OCI-M1 (cell line): ENCODE measurements at places on chromosomes 1 and 21.

DNA sequence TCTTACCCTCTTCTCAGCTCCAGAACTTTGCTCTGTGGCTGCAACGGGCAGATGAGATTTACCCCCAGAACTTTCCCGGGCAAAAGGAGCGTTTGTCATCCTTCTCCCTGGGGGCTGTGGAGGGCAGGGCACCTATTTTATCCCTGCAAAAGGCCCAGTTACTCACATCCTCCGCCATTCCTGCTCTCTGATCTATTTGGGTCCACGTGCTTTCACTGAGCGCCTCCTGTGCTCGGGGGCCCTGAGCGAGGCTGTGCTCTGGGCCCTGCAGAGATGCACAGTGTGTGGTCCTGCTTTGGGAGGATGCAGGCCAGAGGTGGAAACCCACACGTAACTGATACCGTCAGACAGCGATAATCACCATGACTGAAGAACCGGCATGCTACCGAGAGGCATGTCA is 2.4 kb upstream of the CSMD2 start:
- DNase-seq = no peak

GRCh38 chr1:234731569-234732085 is 121.6 kb upstream of the IRF2BP2 start:
- DNase-seq = no peak

DNA sequence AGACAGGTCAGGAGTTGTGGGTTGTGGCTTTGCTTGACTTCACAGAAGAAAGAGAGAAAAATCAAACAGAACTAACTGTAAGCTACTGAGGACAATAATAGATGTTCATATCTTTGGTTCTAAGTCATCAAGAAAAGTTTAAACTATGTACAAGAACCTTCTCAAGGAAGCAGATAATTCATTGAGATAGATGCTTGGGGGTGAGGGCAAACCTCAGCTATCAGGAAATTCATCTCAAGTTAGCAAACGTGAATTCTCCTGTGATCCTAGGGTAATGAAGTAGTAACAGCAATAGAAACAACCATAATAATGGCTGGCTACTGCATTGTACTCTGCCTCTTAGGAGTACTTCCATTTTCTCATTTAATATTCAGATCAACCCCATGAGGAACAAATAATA is 506.2 kb downstream of the PLPP3 start:
- no peak for DNase-seq

DNA sequence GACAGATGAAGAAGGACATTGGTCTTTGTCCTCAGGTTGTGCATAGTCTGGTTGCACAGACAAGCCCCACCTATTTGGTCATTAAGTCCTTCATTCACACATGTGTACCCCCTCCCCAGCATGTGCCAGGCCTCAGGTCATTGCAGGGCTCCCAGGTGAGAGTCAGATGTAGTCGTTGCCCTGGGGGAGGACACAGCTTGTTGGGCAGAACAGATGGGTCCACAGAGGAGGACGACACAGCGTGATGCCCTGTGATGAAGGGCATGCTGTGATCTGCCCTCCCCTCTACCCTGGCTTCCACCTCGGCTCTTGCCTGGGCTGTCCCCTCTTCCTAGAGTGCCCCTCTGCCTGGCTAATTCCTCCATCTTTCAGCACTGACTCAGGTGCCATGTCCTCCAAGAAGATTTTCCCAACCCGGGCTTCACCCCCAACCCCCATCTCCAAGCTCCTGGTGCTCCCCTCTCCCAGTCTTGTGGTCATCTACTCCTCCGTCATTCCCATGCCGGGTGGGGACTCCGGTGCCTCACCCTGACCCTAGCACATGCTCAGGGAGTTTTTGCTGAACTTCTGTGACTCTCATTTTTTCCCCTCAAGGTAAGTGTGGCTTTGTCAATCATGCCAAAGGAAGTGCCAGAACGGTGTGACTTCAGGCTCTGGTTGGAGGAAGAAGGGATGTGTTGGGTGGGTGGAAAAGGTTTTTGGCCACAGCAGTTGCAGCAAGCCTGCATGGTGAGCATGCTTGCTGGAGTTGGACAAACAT is 220.5 kb downstream of the FOXD2 start:
- DNase-seq = no peak

DNA sequence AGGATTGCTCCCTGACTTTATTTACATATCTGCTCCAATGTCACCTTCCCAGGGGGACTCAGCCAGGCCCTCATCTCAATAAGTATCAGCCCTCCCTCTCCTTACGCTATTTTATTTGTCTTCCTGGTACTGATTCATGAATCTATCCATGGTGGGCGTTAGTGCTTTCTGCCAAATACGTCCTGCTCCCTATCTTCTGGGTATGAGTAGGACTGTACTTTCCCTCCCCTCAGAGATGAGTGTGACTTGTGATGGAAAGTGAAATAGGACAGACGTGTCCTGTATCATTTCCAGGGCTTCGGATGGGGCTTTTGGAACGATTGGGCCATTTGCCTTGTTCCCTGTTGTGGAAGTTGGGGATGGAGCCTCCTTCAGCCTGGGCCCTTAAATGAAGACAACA is 47.5 kb downstream of the FOXO6 start:
- no peak for DNase-seq

DNA sequence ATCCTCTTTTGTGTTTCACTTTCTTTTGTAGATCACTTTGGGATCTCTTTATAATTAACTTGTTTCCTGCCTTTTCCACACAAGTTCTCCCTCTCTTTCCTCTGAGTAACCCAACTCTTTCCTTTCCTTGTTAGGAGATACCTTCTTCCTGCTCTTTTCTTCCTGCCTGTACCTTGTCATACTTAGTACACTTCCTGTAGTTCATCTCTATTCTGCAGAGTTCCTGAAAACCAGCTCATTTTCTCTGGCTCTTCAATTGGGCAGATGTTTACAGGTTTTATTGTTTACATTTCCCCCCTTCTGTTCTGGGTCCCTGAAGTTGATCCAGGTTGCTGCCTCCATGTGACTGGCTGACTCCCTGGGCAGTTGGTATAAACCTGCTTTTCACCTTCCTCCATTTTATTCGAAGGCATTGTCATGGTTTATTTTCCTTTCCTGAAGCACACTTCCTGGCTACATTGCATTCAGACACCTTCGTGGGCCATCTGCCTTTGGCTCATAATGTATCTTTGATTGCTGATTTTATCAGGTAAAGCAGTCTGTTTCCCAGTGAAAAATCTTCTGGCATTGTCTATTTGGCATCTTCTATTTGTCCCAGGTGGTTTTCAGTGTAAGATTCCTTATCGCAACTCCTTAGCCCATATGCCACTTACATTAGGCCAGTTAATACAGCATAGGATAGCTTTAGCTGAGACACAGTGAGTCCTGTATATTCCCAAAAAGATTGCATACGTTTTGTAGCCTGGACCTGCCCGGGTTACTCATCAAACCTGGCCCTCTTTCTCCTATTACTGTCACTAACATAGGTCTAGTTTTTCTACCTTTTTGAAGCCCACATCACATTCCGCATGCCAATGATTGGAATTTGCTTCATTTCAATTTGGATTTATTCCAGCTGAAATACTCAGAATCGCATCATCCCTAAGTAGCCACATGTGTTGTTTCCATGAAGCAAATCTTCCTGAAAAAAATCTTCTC is 15.4 kb downstream of the CTH start:
- DNase-seq = no peak

DNA sequence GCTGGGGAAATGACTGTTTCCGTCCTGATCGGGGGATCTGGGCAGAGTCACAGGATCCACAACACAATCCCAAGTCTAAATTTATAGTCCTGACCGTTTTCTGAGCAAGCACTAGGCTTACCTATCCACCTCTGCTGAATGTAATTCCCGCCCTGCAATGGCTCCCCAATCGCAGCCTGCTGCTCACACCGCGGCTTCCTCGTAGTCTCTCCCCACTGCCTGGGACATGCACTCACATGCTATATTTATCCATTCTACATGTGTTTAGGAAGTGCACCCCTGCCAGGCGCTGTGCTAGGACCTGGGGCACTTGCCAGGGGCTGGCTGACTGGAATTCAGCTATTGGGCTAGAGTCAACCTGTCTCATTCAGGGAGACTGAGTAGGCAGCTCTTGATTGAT is 246.6 kb upstream of the CSF3R start:
- DNase-seq = no peak

DNA sequence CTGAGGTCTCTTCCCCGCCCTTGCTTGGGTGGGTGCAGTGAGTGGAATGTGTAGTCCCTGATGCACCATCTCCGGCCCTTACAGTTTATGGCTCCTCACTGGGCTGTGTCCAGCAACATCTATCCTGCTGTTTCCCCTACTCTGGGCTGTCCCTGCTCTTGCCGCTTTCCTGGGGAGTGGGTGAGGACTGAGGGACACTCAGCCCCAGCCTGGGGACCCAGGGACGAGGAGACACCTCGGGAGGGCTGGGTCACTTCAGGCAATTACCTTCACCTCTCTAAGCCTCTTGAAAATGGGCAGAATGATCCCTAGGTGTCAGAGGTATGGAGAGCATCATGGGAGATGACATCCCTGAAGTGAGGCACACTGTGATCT is 13.6 kb upstream of the LRP8 start:
- no peak for DNase-seq

DNA sequence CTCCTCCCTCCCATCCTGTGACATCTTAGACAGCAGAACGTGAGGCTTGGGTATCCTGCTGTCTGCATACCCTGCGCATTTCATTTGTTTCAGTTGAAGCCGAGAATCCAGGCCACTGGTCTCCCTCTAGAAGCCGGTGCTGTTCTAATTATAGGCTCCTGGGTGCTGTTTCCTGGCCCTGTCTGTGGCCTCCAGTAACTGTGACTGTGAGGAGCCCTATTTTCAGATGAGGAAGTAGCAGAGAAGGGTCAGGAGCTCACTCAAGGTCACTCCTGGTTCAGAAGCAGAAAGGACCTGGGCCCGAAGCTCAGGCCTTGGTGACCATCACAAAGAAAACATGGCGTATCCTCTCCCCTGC is 24.0 kb downstream of the COQ8A start:
- no peak for DNase-seq

GRCh38 chr1:239276051-239276450 is 110.3 kb upstream of the CHRM3 start:
- peak; percentile 73 for DNase-seq

GRCh38 chr1:47742890-47743760 is 254.1 kb downstream of the TRABD2B start:
- no peak for DNase-seq

- no peak for DNase-seq
Measured at GRCh38 chr1:189563784-189564183, 913.9 kb downstream of the BRINP3 start.

GRCh38 chr1:14190508-14190907 is 408.0 kb upstream of the KAZN start:
- DNase-seq = no peak

- no peak for DNase-seq
Measured at GRCh38 chr1:199549421-199549820, 478.1 kb upstream of the NR5A2 start.

DNA sequence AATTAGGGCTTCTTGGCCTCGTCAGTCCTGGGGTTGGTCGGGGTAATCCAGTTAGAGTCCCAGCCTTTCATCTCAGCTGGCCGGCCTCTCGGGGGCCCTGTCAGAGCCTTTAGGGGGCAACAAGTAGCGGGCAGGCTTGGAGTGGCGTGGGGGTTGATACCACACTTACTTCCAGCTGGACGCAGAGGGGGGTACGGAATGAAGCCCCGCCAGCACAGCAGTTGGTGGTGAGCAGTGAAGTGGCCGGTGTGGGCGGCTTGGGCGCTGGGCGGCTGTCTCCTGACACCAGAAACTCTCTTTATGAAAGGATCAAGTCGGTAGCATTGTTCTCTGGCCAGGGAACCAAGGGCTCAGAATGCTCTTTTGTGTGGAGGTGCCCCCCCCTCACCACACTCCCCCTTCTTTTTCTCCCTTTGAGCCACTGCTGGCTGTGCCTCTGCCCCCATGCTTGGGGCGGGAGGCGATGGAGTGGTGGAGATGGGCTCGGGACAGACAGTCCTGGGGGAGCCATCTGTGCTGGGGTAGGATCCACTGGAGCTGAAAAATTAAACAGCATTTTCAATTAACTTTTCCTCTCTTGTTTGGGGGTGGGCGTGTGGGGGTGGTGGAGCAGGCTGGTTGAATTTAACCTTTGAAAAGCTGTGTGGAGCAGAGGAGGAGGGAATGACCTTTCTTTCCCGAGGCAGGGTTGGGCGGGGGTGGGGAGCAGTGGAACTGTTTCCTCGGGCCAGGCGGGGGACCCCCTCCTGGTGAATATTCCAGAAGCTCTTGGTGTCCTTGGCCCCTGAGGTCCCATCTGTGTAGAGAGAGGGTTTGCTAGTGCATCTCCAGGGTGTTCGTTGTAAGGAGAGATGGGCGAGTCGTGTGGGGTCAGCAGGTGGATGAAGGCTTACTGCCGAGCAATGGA is 102.7 kb downstream of the RNF220 start:
- no peak for DNase-seq

DNA sequence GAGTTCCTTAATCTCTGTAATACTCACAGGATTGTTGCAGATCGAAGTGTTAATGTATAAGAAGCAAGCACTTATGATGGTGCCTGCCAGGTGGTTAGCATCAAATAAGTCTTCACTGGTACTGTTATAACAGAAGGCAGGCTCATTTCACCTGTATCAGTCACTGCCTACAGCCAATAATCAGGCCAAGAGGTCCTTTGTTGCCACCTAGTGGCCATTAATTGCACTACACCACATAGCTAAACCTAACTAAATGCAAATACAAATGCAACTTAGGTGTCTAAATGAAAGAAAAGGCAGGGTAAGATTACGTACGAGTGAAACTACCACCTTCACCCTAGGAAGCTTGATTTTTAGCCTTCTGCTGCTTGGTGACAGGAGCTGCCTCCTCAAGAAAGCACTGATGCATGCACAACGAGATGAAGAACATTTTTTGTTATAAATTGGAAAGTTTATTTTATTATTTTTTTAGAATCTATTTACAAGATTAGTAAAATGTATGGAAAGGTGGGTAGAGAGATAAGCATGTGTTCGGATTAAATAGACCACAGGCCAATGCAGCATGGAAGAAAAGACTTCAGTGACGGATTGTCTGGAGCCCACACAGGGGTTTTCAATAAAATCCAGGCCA is 334.8 kb upstream of the CAMK1G start:
- peak; percentile 83 for DNase-seq

- DNase-seq = no peak
Measured at GRCh38 chr1:15296585-15297321, 49.7 kb downstream of the FHAD1 start.

DNA sequence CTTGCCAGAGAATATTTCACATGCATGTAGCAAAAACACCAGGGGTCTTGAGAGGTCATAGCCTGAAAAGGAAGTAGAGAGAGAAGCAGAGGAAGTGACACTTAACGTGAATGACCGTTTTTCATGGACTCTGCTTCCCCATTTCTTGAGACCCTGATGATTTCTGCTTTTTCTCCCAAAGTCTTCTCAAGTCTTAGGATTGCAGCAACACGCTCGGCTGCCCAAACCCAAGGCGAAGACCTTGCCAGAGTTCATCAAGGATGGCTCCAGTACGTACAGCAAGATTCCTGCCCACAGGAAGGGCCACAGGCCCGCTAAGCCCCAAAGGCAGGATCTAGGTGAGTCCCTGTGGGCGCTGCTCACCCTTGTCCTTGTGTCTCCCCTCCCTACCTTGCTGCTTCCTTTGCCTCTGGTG is 12.8 kb downstream of the THEMIS2 start:
- peak; percentile 37 for DNase-seq
